ENCODE measurements at places on chromosomes 6 and 20.

- DNase-seq = no peak
Measured at GRCh38 chr6:170108456-170108855, 182.4 kb downstream of the DLL1 start.

- no peak for DNase-seq
Measured at GRCh38 chr20:24389686-24390085, 79.7 kb upstream of the SYNDIG1 start.

- no peak for DNase-seq
Measured at GRCh38 chr20:52824494-52825216, 147.5 kb upstream of the TSHZ2 start.

GRCh38 chr6:50956014-50956413, 137.3 kb downstream of the TFAP2B start:
- DNase-seq = no peak

DNA sequence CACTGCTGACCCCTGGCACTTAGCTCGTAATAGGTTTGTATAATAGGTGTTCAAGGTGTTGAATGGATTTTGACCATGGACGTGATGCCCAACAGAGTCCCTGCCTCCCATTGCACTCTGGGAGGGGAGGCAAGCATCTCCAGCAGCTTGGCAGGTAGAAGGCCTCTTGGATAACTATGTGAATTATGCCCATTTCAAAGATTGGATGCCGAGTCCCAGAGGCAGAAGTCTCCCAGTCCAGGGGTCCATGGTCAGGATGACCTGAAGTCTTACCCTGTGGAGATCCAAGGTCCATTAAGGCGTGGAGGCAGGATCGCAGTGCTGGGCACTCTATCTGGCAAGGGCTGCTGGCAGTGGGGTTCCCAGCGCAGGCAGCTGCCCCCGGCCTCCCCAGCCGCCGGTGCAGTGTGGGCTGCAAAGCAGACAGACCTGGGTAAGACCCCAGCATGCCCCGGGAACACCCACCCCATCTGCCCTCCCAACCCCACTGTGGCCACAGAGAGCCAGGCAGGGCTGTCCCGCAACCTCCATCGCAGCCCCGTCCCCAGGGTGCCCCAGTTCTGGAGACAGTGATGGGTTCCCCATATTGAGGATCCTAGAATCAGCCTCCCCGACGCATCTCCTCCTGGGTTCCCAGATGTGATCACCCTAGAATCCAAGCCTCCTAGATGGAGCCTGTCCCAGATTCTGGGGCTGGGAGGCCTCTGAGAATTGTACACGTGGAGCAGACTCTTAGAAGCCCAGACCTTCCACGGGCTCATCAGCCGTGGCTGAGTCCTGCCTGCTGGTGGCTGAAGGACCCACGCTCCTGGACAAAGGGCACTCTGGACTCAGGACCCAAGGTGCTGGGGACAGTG, 44.6 kb downstream of the APCDD1L start:
- no peak for DNase-seq

GRCh38 chr6:84371681-84372080, 144.2 kb upstream of the CEP162 start:
- no peak for DNase-seq

Data from GM23248 (cell line).